ENCODE measurements at places on chromosomes 5 and 9. TPM values are rescaled to one million over a fixed set of nuclear protein-coding genes. Genes with fewer than 3 reads are reported as not detected.

CTNND2 gene
- total RNA-seq, result not detected

RAD50 gene
- total RNA-seq, result 27.0 TPM

SHISAL2B gene
- total RNA-seq, result not detected

ADAMTS2 gene
- 0.10 TPM for total RNA-seq

FBN2 gene
- total RNA-seq, result 18.3 TPM

C9orf153 gene
- 0.21 TPM for total RNA-seq

KLHL9 gene
- total RNA-seq, result 18.5 TPM

ZNF366 gene
- total RNA-seq, result not detected

TLN1 gene
- total RNA-seq, result 122 TPM

PCDHA6 gene
- total RNA-seq, result 0.08 TPM

TMEM245 gene
- total RNA-seq, result 52.4 TPM

CCL21 gene
- total RNA-seq, result not detected

ARL10 gene
- 0.86 TPM for total RNA-seq

PCDHA9 gene
- not detected for total RNA-seq

SGCD gene
- 3.3 TPM for total RNA-seq

SPINK13 gene
- not detected for total RNA-seq

GRIN3A gene
- total RNA-seq, result not detected

NSMF gene
- total RNA-seq, result 41.9 TPM

SPATA9 gene
- total RNA-seq, result not detected

IFNE gene
- total RNA-seq, result 1.1 TPM

CDX1 gene
- total RNA-seq, result not detected

COL5A1 gene
- 54.8 TPM for total RNA-seq

WNT8A gene
- not detected for total RNA-seq

CCL27 gene
- total RNA-seq, result not detected

RLN1 gene
- total RNA-seq, result not detected
